Stimulated activated CD4-positive, alpha-beta T cell treated with anti-CD3 and anti-CD28 coated beads, TNF-alpha, amount 100 ng/mL, for 1 hour (primary cell): ENCODE measurements at places on chromosomes 2 and 18.

DNA sequence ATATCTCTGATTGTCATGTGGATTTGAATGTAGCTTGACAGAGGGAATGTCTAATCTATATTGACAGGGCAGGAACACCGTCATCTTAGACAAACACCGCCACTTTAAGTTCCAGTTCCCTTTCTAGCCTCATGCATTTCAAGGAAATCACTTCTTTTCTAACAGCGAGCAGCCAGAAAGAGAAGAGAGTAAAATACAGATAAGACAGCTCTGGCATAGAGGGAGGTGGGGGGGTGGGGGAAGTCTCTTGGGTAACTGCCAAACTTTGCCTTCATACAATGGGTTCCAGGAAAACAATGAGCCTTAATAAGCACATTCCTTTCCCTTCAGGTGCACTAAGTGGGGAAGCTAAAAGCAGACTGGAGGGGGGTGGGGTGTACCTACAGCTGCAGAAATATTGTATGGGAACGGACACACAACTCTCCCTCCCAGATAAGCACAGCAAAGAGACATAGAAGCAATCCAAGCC lies 37.2 kb downstream of the CASP10 start:
- DNase-seq = no peak

DNA sequence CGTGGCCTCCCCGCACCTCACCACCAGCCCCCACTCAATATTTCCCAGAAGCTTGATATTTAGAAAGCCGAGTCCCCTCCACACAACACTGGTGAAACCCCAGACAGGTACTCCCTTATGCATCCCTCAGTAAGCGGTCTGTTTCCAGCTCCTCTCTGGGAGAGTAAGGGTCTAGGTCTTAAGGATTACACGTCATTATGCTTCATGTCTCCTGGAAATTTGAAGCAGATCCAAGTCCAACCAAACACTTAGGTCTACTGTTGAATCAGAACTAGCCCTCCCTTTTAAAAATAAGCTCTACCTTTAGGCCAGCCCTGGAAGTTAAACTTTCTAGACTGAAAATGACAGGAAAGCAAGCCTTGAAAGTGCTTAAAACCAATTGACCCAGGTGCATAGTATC lies 1.5 kb upstream of the OST4 start:
- no peak for DNase-seq

- no peak for DNase-seq
Measured at GRCh38 chr2:120510751-120511395, 164.9 kb downstream of the INHBB start.

- no peak for DNase-seq
Measured at GRCh38 chr2:111239581-111240249, 119.0 kb downstream of the BCL2L11 start.

GRCh38 chr2:109222825-109223471 lies 93.9 kb downstream of the SH3RF3 start:
- DNase-seq = no peak

DNA sequence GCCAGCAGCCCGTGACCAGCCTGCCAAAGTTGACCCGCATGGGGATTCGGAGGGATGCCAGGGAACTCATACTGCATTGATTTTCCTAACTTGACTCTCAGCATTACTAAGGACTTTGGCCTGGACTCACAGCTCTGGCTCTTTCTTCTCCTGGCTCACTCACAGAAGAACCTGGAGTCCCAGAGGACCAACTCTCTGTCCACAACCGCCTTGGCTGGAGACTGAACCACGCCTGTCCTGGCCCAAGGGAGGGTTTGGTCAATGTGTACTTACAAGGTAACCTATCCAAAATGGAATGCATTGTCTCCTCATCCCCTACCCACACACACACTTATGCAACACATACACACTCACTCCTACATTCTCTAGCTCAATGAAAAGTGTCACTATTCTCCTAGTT lies 135.6 kb upstream of the KLHL29 start:
- no peak for DNase-seq

DNA sequence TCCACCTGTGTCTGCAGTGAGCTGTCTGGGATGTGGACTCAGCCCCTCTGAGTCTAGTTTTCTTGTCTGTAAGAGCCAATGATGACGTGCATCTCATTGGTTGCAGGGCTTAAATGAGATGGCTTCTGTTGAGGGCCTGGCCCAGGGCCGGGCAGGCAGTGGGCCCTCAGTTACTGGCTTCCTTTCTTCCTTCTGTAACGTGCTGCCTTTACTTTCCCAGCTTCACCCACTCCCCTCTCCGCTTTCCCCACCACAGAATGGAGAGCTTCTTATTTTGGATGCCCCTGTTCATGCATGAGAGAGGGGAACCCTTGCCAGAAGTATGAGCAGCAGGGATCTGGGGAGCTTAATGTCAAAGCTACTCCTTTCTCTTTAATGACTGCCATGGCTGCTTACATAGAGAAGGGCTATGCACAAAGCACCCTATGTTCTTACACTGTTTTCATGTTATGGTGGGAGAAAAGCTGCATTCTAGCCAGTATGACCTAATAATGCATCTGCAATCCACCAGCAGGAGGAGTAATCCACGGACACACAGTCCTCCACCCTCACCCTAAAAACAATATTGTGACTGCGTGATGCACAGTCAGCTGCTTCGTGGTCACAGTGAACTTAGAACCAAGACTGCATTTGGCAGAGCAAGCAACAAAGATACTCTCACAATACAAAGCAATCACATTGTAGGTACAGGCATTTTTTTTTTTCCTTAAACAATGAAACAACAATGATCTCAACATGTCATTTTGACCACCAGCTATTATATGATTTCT lies 37.2 kb downstream of the CREG2 start:
- no peak for DNase-seq

- no peak for DNase-seq
Measured at GRCh38 chr2:70918016-70918415, 17.7 kb upstream of the ATP6V1B1 start.

DNA sequence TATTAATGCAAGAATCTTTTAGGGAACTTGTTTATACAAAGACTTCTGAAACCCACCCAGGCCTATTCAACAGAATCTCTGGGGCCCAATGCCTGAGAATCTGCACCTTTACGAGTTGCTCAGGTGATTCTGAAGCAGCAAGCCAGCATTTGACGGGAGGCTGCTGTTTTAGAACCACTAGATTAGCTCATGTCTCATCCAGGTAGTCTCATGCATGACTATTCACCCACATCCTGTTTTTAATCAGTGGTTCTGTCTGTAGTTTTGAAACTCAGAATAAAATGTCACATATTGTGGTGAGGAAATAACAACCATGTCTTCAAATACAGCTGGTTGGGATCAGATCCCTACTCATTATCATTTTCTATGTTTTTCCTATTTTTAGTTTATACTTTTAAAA lies 39.5 kb downstream of the CYTIP start:
- DNase-seq = peak; percentile 45

- DNase-seq = no peak
Measured at GRCh38 chr2:197196541-197197180, 113.9 kb downstream of the ANKRD44 start.

- DNase-seq = no peak
Measured at GRCh38 chr2:78068808-78069207, 546.6 kb upstream of the LRRTM4 start.

DNA sequence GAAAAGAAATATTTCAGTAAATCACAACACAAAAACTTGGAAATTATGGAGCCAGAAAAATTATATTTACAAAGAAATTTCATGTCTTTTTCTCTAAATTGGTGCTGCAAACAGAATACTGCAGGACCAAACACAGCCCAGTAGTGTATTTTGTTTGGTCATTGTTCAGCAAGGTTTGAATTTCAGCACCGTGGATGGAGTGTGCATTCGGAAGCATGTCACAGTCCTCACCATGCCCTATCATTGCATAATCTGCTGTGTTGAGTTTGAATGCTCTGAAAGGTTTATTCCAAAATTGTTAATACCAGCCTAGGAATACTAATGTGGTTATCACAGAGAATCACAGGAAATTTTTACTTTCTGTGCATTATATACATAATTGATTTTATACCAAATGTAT lies 296.7 kb downstream of the METTL4 start:
- DNase-seq = no peak

- DNase-seq = no peak
Measured at GRCh38 chr18:30727849-30728248, 314.7 kb downstream of the DSC3 start.

- DNase-seq = no peak
Measured at GRCh38 chr2:80073134-80073561, 231.4 kb downstream of the LRRTM1 start.

DNA sequence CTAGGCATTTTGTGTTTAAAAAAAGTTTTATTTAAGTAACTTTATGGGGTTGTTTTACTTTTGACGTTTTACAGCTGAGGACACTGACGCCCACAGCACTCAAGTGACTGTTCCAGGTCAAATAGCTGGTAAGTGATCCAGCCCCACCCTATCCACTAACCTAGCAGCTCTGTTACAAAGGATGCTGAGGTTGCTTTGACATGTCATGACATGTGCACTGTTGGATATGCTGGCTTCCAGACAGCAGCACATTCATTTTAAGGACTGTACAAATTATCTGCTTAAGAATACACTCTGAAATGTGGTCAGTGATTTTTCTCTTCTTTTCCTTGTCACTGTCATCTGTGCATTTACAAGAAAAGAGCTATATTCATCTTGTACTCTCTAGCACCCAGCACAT lies 417.5 kb downstream of the ZEB2 start:
- no peak for DNase-seq

- no peak for DNase-seq
Measured at GRCh38 chr2:149226790-149227189, 103.6 kb upstream of the LYPD6 start.

GRCh38 chr2:16218161-16218560 lies 277.8 kb downstream of the MYCN start:
- DNase-seq = no peak

DNA sequence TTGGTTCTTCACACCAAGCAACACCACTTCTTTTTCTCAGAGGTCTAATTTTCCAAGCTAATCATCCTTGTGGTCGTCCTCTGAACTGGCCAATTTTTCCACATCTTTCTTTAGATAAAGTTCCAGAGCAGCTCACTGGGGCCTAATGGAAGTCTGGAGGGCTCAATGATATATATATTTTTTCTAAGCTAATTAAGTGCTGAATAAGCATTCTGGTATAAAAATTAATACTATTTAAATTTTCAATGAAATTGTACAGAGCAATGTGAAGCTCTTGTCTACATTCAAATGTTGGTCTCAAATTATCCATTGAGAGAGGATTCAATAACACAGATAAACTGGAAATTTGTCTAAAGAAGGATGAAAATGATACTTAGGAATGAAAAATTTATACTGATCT lies 866.6 kb downstream of the ERBB4 start:
- no peak for DNase-seq

GRCh38 chr2:236888794-236889780 lies 196.6 kb upstream of the COPS8 start:
- no peak for DNase-seq

DNA sequence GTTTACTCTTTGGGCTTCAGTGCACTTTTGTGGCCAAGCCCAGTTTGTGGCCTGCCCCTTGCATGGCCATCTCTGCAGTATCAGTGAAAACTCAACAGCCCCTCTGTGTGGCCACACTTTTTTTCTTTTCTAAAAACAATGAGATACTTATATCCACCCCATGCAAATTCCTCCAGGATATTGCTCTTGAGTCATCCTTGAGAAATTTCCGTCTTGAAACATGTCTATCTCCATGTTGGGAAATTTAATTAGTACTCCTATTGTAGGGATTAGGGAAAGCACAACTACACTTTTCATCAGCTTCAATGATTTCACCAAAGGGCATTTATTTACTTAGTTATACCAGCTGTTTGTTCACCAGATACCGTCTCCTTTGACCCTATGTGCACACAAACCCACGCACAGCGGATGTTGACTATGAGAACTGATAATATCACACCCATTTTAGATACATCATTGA lies 993.1 kb downstream of the TSN start:
- DNase-seq = no peak

DNA sequence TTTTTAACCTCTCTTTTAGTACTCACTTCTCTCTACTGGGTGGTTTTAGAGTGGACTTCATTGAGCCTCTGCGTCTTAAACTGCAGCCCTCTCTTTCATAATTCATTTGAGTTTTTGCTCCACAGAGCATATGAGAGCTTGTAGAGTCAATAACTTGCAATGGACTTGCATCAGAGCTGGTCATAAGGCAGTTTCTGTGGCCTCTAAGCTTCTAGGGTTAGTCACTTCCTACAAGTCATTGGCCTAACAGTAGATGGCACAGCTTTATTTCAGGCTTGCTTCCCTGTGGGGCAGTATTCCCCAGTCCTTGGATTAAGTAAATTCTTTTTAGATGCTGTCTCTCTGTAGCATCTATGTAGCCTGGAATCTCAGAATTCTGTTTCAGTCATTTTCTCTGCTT lies 1435.7 kb downstream of the LRP1B start:
- DNase-seq = no peak

GRCh38 chr18:25278394-25278793 lies 73.6 kb downstream of the ZNF521 start:
- no peak for DNase-seq
